Body of pancreas (tissue), 4 donors: ENCODE measurements at places on chromosomes 1 and 21.

DNA sequence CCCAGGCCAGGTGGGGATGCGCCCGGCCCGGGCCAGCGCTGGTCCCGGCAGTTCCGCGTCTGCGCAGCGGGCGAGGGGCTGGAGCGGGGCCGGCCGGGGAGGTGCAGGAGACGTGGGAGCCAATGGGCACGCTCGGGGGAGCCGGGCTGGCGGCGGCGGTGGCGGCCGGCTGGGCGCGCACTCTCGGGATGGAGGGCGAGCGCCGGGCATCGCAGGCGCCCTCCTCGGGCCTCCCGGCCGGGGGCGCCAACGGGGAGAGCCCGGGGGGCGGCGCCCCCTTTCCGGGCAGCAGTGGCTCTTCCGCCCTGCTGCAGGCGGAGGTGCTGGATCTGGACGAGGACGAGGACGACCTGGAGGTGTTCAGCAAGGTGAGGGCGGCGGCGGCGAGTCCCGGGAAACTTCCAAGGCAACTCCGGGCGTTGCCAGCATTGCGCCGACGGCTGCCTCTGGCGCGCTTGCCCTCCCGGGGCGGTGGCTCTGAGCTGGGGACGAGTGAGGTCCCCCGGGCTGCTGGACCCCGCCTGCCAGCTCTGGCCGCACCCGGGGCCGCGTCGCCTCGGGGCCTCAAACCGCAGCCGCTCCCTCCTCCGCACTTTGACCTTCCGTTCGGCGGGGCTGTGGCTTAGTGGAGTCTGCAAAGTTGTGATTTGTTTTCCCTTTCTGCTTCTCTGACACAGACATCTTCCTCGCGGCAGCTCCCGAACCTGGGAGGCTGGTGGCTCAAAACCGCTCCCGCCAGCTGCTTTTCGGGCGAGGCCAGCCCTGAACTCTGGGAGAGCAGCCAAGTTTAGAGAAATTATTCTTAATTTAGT is at the start of gene SNX7:
SNX7 (plus strand) TSS at position 178 of the 812 bp plus-strand sequence; CDS start at position 189, 11 bp downstream.
- peak; percentile 86 for DNase-seq

- no peak for DNase-seq
Observed at GRCh38 chr1:64030411-64030810, 173.0 kb upstream of the UBE2U start.

DNA sequence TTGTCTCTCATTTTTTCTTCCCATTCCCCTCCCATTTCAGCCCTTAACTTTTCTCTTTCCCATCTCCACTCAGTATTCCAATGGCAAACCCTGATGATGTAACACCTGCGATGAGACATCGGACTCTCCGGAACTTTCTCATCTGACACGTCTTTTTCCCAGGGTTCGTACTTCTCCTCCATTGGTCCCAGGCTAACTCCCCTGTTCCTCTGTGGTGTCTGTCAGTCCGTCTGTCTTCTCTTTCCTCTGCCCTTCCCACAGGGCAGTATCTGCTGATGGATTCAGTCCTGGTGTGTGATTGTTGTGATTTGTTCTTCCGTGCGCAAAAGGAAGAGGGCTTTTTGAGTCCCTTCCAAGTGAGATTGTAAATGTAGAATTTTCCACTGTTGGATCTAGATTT is 27.7 kb downstream of the VANGL2 start:
- DNase-seq, result no peak

DNA sequence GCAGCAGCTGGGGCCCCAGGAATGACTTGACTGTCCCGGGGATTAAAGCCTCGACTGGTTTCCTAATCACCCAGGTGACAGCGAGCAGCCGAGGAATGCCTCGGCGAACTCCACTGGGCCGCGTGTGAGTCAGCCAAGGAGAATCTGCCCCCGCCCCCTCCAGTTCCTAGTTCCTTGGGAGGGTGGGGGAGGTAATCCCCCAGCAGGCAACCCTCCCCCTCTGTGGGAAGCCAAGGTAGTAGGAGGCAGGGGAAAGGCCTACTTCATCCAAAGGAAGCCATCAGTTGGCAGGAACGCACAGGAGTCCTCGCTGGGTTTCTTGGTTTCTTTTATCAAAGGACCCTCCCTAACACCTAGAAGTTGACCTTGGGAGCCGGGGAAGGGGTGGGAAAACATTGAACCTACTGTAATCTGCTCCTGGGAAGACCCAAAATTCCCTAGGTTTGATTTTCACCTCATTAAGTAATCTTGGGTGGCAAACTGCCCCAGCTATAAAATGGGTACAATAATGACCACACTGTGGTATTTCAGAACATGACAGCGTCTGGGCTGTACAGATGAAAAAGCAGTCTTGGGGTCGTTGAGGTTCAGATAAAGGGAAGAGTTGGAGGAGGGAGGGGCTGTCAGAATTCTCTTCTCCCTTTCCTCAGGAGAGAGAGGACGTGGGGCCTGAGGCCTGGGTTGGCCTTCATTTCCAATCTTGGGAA is 1.4 kb downstream of the TENT5B start:
- peak; percentile 53 for DNase-seq

DNA sequence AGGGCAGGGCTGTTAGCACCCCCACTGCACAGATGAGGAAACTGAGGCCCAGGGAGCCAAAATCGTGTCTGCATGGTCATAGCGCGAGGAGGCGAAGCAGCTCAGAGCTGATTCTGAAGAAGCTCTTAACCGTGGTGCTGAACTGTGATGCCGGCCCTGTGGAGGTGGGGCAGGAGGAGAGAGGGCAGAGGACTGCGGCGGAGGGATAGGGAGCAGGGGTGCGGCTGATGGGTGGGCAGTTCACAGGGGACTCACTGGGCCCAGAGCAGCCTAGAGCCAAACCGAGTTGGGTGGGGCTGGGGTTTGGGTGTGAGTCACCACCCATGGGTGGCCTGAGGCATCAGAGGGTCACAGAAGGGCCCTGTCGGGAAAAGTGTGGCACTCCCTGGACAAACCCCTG is 74.7 kb downstream of the RAP1GAP start:
- DNase-seq, result no peak

DNA sequence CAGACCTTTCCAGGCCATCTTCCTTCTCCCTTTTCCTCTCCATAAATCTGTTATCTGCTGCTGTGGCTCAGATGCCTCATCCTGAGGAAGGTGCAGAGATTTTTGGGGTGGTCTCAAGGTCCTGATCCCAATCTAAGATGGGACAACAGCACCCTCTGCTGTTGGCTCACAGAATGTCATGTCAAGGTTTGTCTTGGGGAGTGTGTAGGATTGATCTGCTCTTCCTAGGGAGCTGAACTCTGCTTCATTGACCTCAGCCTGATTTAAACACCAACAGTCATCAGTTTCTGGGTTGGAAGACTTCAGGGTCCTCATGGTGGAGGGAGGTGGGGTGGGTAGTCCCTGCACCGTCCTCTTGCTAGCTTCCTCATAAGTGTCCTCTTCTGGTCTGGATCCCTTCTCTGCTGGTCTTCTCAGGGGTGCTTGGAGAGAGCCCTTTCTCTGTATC is 62.8 kb upstream of the LAX1 start:
- DNase-seq, result peak; percentile 39

DNA sequence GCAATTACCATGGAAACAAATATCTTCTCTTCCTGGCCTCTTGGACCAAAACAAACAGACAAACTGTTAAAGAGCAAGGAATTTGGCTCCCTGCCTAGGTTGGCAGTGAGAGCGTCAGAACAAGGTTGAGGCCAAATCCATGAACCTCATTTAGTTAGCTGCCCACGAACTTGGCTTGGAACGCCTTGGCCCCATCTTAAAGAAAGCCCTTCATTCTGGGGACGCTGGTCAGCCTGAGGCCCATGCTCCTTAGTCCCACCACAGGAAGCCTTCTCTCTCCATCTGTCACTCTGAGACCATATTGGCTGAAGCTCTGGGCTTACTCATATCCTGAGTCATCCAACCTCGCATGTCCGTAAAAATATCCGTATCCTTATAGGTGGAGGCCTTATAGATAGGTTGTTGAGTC is 62.4 kb upstream of the DIRAS3 start:
- no peak for DNase-seq

DNA sequence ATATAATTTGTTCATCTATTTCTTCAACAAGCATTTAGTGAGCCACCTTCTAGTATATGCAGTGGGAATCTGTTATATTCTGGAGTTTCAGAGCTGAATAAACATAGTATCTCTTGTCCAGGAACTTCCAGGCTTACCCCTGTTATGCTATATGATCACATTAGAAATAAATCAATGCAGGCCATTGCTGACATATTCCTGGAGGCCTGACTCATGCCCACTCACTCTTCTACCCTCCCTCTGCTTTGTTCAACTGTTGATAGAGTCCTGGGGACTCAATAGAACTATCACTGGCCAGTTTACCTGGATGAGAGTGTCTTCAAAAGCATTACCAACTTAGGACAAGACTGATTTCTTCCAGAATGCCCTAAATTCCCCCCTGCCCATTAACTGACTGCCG is 29.3 kb upstream of the SRSF10 start:
- no peak for DNase-seq

- DNase-seq, result no peak
Observed at GRCh38 chr21:32197896-32198295, 81.0 kb downstream of the MIS18A start.

GRCh38 chr1:44619261-44619900 is 54.9 kb downstream of the TMEM53 start:
- no peak for DNase-seq

GRCh38 chr1:65393347-65393746 is 27.1 kb upstream of the LEPR start:
- no peak for DNase-seq

- DNase-seq, result no peak
Observed at GRCh38 chr1:149848340-149849110, 50.8 kb upstream of the BOLA1 start.

DNA sequence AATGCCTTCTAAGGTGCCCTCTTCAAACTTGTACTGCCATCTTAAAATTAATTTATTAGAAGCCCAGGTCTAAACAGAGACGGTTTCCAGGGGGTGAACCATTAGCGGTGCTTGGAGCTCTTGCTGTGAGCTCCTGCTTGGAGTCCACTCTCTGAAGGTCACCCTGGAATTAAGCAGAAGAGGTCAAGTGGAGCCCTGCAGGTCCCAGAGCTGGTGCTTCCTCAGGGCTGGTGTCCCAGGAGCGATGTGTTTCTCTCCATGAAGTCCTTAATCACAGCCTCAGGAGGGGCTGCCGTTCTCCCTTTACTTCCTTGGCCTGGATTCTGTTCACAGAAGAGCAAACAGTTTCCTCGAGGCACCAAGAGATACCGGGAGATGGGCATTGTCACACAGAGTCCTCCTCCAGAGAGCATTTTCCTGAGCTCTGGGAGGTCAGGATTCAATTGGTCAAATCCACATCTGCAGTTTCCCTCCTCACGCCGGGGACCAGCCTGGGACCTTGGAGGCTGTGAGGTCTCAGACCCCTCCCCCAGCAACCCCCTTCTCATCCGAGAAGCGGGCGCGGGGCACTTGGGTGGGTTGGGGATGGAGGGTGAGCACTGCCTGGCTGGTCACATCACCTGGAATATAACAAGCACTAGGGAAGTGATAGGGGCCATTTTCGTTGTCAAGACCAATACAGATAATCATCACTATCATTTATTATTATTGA is 310.4 kb downstream of the AJAP1 start:
- no peak for DNase-seq

- no peak for DNase-seq
Observed at GRCh38 chr1:161076410-161076809, 6.7 kb upstream of the ARHGAP30 start.

- DNase-seq, result no peak
Observed at GRCh38 chr1:209989525-209989924, 51.5 kb downstream of the SYT14 start.

- DNase-seq, result no peak
Observed at GRCh38 chr1:16077406-16078245, 4.2 kb upstream of the FAM131C start.

GRCh38 chr1:53734650-53735211 is 4.2 kb downstream of the GLIS1 start:
- no peak for DNase-seq

DNA sequence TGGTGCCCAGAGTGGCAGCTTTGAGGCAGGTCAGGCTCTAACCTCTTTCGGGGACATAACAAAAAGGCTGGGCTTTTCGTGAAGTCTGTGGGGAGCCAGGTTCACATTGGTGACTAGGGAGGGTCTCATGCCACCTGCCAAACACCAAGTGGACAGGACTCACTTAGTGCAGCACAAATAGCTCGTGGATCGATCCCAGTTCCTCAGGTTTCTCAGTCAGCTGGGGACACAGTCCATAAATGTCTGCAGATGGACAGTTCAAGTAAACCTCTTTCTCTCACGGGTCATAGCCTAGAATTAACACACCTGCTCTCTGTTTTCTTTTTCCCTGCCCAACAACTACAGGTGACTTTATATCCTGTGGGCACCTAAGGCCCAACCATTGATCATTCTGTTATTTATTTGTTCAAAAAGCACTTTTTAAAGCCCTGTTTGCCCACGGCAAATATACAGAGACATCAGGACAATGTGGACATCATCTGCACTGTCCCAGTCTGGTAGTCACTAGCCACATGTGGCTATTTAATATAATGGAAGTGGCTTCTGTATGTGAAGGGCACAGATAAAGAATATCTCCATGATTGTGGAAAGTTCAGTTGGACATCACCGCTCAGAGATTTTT is 53.5 kb downstream of the CAPN2 start:
- no peak for DNase-seq

GRCh38 chr1:4724695-4725250 is 70.4 kb downstream of the AJAP1 start:
- DNase-seq, result no peak

GRCh38 chr1:84430546-84430945 is 32.3 kb downstream of the DNASE2B start:
- DNase-seq, result no peak

- DNase-seq, result no peak
Observed at GRCh38 chr1:160460214-160460642, 59.9 kb downstream of the VANGL2 start.

GRCh38 chr1:12475530-12475934 is 142.5 kb downstream of the DHRS3 start:
- peak; percentile 44 for DNase-seq

- DNase-seq, result no peak
Observed at GRCh38 chr1:186476264-186477040, 15.5 kb upstream of the PDC start.
